ENCODE measurements at places on chromosomes 12 and 14. TPM values are rescaled to one million over a fixed set of nuclear protein-coding genes. Genes with fewer than 3 reads are reported as not detected.
A peak's percentile ranks its signal among the peaks of the same experiment; 100 is the strongest.

DNA sequence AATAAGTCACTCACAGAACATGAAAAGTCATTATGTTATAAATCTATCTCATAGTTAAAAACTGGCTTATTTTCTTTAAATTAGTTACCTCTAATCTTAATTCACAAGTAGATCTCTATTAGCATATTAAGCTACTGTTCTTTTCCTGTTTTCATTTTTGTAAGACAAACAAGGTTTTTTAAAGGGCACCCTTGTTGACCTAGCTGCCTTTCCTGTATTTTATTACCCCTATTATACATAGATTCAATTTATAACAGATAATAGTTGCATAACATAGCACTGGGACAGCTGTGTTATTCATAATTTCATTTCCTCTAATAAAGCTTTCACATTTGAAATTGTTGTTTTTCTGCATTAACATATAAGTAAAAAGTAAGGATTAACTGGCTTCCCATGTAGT, 1500.7 kb upstream of the FLRT2 start:
- DNase-seq = no peak

DNA sequence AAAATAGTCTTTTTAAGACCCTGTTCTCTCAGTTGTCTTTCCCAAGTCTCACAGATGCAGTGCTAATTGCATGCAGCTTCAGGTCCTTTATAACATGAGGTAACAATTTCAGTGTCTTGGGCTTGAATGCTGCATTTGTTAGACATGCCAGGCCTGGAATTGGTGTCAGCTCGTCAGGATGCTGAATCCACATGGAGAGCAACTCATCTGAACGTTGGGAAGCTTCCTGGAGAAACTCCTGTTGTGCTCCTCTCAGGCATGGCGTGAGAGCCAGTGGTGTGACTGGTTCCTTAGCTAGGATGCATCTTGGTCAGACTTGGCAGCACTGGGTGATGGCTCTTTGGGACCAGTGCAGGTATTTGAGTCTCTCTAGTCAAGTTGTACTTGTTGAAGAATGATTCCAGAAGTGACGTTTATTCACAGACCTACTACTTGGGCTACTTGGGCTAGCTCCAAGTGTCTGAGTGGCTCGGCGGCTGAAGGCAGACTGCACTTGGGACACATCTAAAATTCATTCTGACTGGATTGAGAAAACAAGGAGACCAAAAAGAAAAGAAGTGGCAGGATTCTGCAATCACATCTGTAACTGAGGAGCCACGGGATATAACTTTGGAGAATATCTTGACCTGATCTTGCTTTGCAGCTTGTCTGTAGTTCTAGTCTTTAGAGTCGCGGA, 134.8 kb upstream of the ARHGAP5 start:
- no peak for DNase-seq

- no peak for DNase-seq
These were observed 259.8 kb downstream of the SYT1 start for GRCh38 chr12:79124385-79124784.

DNA sequence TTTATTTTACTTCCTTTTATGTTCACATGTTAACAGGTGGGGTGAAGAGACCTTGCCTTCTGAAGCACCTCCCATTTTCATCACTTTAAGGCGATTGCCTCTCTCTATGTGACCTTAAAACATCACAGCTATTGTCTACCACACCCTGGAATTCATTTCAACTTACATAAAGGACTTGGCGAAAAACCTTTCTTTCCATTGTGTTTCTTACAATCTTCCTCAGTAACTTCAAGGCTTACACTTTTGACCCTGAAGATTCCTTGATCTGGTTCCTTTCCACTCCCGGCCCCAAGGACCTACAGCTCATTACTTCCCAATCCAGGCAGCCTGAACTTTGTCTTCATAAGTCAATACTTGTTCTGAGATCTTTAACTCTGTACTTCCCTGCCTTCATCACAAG, 443.3 kb downstream of the ADAMTS20 start:
- no peak for DNase-seq

DNA sequence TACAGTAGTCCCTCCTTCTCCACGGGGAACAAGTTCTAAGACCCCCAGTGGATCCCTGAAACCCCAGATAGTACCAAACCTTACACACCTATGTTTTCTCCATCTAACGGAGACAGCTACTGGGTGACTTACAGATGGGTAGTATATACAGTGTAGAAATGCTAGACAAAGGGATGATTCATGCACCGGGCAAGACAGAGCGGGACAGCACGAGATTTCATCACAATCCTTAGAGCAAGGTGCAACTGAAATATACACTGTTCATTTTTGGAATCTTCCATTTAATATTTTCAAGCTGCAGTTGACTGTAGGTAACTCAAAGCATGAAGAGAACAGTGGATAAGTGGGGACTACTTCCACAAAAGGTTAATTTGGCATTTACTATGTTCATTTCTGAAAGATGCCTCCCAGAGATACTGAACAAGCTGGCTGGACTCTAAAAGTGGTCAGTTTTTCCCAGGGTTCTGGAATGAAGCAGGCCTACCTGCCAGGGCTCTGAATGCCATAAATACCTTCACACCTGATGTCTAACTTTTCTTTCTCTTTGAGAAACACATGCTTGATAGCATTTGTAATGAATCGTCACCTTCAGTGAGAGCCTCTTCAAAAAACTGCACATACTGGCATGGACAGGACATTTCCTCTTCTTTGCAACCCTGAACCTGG, 127.7 kb upstream of the FOXN3 start:
- DNase-seq = no peak

DNA sequence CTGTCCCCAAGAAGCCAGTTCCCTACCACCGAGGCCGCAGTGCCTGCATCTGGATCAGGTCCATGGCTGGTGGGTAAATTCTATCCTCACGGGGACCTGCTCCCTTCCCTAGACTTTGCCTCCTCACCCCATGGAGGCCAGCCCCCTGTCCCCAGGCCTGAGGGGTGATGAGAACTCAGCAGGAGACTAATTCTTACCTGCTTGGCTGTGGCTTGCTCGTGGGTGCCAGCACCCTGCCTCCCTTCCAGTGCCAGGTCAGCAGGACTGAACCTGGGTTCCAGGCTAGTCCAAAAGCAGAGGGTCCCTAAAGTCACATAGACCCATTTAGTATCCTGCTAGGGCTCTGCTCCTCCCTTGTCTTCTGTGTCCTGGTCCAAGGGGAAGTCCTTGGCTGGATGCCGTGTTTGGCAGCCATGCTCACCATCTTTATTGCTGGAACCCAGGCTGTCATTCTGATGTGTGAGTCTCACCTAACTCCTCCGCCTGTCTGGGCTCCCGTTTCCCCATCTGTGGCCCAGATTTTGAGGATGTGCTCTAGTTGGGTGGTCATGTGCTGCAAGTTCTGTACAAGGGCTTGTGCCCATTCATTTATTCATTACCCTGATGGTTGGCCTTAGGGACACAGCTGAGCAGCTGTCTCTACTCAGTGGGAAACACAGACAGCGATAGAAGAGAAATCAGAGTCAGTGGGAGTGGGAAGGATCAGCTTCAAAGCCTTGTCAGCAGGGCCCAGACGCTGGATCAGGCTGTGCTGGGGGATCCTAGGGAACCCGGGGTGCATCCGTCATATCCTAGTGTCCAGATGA, 949 bp downstream of the PLBD2 start:
- peak; percentile 77 for DNase-seq

- no peak for DNase-seq
These were observed 953.6 kb downstream of the SLC6A15 start for GRCh38 chr12:83958997-83959396.

- no peak for DNase-seq
These were observed 149.5 kb upstream of the LMNTD1 start for GRCh38 chr12:25702553-25702952.

GRCh38 chr14:67919259-67920032, 99.9 kb downstream of the RAD51B start:
- DNase-seq = no peak

DNA sequence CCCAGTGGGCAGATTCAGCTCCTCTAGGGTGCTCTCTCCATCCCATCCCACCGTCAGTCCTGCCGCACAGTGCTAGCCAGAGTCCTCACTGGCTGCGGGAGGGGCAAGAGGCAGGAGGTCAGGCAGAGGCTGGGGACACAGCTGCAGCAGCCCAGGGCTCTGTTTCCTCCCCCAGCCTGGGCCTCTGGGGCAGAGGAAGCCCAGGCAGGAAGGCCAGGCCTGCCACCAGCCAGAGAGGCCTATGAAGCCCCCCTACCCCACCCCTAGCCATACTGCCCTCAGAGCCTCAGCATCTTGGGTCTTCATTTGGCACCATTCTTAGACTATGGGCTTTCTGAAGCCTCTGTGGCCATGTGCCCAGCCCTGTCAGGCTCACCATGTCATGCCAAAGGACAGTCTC, 3.4 kb downstream of the ACVRL1 start:
- DNase-seq = no peak

GRCh38 chr14:86654558-86655184, 1124.7 kb downstream of the FLRT2 start:
- DNase-seq = no peak

DNA sequence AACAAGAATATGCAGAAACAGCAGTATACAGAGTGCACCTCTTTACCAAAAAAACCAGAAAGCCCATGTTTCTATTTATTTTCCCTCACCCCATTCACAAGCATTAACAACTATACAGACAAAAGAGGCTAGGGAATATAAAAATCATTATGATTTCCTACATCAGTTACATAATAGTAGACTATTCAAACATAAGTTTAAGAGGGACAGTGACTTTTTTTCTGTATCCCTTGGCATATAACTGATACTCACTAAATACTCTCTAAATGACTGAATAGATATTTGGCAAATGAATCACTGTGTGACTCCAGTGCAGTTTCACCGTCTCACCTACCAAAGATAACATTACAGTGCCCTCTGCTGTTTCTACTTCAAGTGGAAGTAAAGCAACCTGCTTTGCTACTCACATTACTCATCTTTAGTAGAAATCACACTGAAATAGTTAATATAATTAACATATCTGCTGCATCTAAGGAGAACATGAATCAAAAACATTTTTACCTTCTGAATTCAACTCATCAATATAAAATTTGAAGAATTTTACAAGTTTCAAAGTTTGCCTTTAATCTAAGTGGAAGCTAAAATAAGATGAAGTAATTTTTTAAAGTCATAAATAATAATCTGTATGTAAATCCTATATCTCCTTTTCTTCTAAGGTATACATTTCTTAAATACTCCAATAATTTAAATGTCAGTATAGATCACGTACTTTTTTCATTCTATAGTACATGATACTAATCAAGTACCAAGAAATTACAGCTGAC, 103.8 kb downstream of the OSBPL8 start:
- peak; percentile 74 for DNase-seq

- no peak for DNase-seq
These were observed 19.5 kb downstream of the ANO6 start for GRCh38 chr12:45235087-45236025.

GRCh38 chr14:79395061-79395460, 816.2 kb downstream of the DIO2 start:
- DNase-seq = no peak

DNA sequence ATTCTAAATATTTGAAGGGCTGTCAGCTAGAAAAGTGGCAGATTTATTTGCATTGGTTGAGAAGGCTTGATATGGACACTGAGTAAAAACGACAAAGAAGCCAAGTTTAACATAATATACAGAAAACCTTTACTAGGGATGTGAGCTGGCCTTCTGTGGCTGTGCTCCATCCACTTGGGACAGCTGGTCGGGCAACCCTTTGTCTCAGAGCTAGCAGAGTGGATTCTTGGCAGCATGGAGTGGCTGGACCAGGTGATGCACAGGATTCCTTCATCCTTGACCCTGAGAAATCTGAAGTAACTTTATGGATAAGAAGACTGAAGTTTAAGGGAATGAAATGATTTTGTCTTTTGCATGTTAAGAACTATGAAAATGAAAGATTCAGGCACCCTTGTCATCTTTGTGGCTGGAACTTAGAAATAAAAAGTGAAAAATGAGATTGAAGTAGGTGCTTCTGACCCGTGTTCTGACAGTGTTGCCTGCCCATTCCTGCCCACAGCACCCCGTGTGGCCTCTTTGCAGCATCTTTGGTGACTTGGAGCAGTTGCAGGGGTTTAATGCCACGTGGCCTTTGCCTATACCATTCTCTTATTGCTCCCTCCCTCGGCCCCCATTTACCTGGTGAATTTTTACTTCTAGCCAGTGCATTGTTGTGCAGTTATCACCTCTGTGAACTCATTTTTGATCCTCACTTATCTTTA, 32.6 kb downstream of the PELI2 start:
- DNase-seq = no peak

GRCh38 chr14:75198291-75198933, 22.0 kb upstream of the TMED10 start:
- DNase-seq = peak; percentile 81

DNA sequence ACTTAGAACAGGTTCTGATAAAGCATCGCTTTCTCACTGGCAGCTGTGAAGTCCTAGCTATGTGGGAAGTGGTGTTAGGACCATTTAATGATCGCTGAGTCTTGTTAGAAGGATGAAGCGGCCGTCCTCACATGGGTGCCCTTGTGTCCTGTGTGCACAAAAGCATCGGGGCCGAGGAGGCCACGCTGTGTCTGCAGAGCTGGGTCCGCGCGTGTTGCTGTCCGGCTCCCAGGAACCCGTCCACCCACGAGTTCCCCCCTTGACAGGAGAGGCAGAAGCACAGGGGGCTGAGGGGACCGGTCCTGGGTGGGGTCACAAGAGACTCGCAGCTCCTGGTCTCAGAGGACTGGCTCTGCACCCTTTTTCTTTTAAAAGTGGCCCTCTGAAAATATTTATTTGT, 90.4 kb downstream of the ADGRD1 start:
- no peak for DNase-seq

- DNase-seq = no peak
These were observed 37.8 kb downstream of the PROX2 start for GRCh38 chr14:74838166-74838565.

GDF11 gene
- polyA plus RNA-seq = 36.1 TPM

SPIC gene
- not detected for polyA plus RNA-seq

NEUROD4 gene
- polyA plus RNA-seq = 1.0 TPM

SDSL gene
- polyA plus RNA-seq = 13.3 TPM

SCAF11 gene
- polyA plus RNA-seq = 59.4 TPM

C3AR1 gene
- polyA plus RNA-seq = 6.9 TPM

NT5DC3 gene
- 19.7 TPM for polyA plus RNA-seq

DNAH10 gene
- 15.9 TPM for polyA plus RNA-seq

MNAT1 gene
- polyA plus RNA-seq = 27.3 TPM

AQP2 gene
- 0.44 TPM for polyA plus RNA-seq

KRT79 gene
- 1.4 TPM for polyA plus RNA-seq

TNFAIP2 gene
- polyA plus RNA-seq = 9.4 TPM
